Activated CD4-positive, alpha-beta T cell treated with anti-CD3 and anti-CD28 coated beads, Interleukin-2, Interleukin-4, amounts not matched to agents 100 ng/mL and 50 ng/mL, durations not matched to agents 16 hours and 8 hours (primary cell): ENCODE measurements at places on chromosomes 4 and X.

DNA sequence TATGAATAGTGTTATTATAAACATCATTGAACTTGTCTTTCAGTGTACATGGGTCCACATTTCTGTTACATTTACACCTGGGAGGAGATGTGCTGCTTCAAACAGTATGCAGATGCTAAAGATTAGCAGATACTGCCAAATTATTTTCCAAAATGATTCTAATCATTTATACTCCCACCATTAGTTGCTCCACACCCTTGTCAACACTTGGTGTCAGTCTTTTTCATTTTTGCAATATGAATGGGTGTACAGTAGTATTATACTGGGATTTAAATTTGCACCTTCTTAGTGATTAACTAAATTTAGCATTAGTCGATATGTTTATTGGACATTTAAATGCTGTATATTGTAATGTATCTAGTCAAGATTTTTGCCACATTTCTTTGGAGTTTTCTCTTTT lies 131.6 kb upstream of the GRID2 start:
- no peak for DNase-seq

DNA sequence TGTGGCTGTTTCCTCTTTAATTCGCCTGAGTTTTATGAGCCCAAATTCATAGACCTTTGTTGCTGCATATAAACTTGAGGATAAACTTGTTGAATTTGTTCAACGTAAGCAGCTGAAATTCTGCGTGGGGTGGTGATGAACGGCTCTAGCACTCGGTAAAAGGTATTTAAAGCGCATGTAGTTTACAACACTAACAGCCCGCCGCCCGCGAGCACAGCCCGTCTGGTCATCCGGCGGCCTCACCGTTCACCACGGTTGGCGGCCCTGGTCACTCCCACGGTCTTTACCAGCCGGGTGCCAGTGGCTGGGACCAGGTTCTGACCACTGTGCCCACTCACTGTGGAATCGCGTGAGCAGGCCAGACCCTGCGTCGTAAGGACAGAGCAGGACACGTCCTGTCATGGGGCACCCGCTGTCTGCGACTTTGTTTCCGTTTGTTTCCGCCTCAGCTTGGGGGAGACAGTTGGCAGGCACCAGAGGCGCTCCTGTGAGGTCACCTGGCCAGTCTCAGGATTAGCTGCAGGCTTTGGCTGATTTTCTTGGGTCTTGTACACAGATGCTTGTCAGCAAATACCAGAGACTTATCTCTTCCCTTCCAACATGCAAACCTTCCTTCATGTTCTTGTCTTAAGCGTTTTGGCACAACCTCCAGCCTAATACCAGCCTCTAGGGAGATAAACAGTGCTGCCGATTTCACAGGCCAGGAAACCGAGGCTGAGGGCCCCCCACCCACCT lies 36.8 kb upstream of the SPON2 start:
- no peak for DNase-seq

DNA sequence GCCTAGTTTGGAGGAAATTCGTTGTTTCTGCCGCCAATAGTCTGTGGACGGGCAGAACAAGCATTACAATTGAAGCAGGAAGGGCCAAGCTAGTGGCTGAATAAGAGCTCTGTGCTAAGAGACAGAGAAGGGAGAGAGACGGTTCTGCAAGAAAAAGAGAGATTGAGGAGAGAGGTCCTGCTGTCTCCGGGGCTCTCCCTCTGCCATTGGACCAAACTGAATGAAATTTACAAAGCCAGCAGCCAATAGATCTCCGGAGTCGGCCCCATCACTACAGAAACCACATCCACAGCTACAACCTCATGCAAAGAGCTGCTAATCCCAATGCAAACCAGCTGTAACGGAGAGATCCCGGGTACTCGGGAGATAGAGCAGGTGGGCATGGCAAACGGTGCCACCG lies at the start of gene NLGN4X:
NLGN4X (minus strand) TSS at position 148 of the 400 bp plus-strand sequence. CDS start 77,401 bp downstream, outside the sequence.
- no peak for DNase-seq

GRCh38 chr4:139715746-139716391 lies 50.2 kb downstream of the MGST2 start:
- no peak for DNase-seq

- no peak for DNase-seq
Measured at GRCh38 chr4:132313852-132314251, 835.2 kb upstream of the PCDH10 start.

DNA sequence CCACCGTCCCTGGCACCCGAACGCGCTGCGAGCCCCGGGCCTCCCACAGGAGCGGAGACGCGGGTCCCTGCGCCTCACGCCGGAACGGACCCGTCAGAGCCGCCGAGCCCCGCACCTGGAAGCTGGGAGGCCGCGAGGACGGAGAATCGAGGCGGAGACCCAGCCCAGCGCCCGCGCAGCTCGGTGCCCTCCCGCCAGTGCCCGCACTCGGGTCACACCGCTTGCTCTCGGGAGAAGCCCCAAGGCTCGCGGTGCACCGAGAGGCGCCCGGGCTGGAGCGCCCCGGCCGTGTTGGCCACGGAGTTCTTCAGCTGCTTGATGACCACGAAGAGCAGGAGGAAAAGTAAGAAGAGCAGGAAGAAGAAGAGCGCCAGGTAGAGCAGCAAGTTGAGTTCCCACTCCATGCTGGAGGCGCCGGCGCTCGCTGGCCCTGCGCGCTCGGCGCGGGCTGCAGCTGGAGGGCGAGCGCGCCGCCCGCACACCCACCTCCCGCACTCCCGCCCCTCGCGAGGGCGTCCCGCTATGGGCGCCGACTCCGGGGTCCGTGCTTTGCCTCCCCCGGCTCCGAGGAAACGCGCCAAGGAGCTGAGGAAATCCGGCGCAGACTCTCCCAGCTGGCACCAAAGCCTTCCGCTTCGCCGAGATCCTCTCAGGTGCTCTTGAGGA lies at the start of gene SMIM43:
SMIM43 (minus strand) TSS at position 463 of the 666 bp plus-strand sequence; CDS start at position 404, 59 bp downstream.
- no peak for DNase-seq

DNA sequence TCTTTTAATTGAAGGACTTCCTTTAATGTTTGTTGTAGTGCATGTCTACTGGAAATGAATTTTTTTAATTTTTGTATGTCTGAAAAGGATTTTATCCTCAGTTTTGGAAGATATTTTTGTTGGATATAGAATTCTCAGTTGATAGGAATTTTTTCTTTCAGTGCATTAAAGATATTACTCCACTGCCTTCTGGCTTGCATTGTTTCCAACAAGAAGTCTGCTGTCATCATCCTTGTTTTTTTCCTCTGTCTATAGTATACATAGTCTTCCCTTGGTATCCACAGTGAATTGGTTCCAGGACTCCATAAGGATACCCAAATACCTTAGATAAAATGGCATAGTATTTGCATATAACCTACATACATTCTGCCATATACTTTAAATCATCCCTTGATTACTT lies 33.5 kb downstream of the SCD5 start:
- no peak for DNase-seq

DNA sequence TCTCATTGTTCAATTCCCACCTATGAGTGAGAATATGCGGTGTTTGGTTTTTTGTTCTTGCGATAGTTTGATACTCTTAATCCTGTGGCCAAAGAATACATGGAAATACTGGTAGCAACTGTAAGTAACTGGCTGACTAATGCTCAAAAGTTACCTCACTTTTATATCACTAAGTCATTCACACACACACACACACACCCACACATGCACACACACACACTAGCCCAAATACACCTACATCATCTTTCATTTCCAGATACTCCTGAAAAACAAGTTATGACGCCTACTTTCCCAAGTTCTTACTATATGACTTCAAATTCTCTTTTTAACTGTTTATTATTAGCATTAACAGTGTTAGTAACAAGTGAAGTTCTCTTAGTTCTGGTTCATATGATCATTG lies 101.3 kb downstream of the DCHS2 start:
- no peak for DNase-seq

GRCh38 chrX:23228950-23229448 lies 105.7 kb upstream of the PTCHD1 start:
- DNase-seq: no peak

- DNase-seq: no peak
Measured at GRCh38 chrX:53347948-53348347, 66.6 kb upstream of the IQSEC2 start.

DNA sequence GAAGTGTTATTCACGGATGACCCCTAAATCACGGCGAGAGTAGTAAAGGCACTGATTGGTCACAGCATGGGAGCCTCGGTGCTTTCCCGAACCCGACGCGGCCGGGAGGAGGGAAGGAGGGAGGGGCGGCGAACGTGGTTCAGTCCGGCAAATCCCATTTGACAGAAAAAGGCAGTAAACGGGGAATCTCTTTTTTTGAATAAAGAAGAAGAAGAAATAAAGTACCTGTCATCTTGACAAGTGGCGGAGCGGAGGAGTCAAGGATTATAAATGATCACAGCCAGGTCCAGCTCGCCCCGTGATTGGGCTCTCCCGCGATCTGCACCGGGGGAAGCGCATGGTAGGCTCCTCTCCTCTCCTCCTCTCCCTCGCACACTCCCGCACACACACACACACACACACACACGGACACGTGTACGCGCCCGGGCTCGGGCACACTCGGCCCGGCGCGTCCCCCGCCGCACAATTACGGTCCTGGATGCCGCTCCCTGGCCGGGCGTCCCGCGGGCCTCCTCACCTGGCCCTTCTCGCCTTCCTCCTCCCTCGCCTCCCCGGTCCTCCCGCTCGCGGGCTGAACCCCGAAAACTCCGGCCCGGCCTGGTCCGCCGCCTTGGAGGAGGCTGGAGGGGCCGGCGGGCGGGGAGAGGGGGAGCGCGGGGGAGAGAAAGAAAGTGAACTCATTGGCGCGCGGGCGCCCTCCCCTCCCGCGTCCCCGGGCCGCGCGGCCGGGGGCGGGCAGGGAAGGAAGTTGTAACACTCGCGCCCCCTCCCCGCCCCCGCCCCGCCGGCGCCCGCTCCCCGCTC lies 99.2 kb upstream of the TENM3 start:
- no peak for DNase-seq

- DNase-seq: no peak
Measured at GRCh38 chr4:153215921-153216320, 11.7 kb downstream of the TRIM2 start.

DNA sequence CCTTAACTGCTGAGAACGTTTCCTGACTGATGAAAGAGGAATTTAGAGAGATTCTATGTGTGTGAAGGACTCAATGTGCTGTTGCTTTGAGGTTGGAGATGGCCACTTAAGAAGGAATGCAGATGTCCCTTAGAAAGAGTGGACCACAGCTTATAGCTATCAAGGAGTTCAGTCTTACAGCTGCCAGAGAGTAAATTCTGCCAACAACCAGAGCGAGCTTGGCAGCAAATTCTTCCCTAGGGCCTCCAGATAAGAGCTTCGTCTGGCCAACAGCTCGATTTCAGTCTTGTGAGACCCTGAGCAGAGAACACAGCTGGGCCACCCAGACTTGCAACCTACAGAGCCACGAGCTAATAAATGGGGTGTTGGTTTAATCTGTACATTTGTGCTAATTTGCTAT lies 21.8 kb downstream of the MID1 start:
- no peak for DNase-seq

DNA sequence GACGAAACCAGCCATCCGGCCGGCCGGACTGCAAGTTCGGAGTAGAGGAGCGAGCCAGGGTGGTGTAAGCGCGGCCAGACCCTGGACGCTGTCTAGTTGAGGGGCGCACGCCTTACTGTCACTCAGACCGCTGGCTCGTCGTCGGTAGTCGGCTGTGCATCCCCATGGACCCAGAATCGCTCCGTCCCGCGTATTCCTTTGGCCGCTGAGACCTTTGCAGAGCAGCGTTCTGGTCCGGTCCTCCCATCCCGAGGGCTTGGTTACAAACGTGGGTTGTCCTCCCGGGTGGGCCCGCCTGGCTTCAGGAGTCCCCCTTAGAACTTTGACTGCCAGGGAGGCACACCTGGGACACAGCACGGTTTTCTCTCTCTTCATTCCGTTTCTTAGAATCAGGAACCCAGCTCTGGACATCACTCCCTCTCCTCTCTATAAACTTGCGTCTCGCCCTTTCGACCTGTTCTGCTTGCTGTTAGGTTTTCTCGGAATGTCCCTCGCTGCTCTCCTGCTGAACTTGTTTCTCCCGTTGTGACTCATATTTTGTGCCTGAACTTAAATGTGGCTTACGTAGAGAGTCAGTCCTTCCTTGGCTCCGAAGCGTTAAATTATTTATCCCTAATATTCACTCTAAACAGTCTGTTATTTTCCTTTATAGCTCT lies 672 bp downstream of the PGM2 start:
- no peak for DNase-seq

- no peak for DNase-seq
Measured at GRCh38 chrX:97268182-97268680, 384.5 kb downstream of the RPA4 start.

- DNase-seq: no peak
Measured at GRCh38 chr4:78638337-78639172, 87.0 kb downstream of the ANXA3 start.

DNA sequence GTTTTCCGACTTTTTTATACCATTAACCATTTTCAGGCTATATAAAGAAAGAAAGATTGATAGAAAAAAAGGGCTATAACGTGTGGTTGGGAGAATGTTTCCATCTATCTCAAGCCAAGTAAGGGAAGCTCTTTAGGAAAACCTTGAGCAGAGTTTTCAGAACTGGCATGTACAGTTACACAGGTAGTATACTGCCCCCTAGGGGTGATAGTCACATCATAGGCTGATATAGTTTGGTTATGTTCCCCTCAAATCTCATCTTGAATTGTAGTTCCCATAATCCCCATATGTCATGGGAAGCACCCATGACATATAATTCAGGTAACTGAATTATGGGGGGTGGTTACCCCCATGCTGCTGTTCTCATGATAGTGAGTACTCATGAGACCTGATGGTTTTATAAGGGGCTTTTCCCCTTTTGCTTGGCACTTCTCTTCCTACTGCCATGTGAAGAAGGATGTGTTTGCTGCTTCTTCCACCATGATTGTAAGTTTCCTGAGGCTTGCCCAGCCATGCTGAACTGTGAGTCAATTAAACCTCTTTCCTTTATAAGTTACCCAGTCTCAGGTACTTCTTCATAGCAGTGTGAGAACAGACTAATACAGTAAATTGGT lies 186.8 kb downstream of the TMA16 start:
- DNase-seq: peak; percentile 67

DNA sequence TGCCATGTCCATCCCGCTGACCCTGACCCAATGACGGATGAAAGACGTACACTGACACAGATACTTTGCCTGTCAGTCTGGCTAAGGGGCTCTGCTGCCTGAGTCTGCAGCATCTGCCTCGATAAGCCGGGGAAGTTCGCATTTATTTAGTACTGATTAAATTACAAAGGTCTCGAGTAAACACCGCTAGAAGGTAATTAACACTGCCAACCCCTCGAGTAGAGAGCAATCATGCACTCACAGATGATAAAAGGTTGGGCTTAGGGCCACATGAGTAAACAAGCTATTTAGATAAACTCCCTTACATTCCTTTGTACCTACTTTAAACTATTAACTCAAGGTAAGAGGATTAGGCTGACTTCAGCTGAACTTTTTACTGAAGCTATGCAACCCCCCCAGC lies 16.0 kb upstream of the RBMXL3 start:
- no peak for DNase-seq

DNA sequence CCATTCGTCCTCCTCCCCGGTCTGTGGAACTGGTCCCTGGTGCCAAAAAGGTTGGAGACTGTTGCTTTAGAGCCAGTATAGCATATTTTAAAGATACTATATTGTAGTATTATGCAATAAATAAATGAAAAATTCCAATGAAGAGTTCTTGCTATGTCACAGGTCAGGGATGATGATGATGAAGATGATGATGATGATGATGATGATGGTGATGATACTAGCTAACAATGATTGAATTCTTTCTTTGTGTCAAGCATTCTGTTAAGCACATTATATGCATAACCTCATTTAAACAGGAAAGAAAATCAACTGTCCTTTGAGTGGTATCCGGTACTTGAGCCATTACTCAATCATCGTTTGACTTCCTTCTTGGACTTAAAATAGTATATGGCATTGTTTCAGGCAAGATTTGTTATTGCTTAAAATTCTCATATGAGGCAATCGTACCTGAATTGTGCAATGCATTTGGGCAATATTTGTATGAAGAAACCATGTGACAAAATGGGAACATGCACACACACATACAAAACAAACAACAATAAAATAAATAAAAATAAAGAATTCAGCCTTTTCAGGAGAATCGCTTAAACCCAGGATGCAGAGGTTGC lies 22.8 kb upstream of the TLR2 start:
- DNase-seq: no peak
